Mesendoderm (in vitro differentiated cells): ENCODE measurements at places on chromosomes 2 and 18.

- no peak for DNase-seq
Observed at GRCh38 chr2:23549821-23550530, 165.0 kb downstream of the KLHL29 start.

- DNase-seq: peak; percentile 96
Observed at GRCh38 chr18:58848685-58849084, 16.0 kb upstream of the ZNF532 start.

DNA sequence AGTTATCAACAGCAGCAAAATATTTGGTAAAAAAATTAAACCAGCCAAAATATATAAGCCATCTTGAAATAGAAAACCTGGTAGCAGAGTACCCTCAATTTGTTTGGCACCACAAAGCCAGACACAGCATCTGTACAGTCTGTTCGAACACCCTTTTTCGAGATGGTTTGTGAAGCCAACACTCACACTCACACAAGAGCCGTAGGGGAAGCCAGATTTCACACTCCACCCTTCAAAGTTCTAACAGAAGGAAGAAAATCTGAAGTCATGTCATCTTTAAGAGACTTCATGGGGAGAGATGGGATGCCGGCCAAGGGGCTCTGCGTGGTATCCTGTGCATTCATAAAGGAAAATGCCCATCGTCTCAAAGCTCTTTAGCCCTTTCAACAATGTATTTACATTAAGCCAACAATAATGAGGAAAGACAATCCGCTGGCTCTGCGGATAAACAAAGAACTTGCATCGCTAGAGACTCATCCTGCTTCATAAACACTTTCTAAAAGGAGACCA is 451.5 kb upstream of the CHST9 start:
- no peak for DNase-seq

DNA sequence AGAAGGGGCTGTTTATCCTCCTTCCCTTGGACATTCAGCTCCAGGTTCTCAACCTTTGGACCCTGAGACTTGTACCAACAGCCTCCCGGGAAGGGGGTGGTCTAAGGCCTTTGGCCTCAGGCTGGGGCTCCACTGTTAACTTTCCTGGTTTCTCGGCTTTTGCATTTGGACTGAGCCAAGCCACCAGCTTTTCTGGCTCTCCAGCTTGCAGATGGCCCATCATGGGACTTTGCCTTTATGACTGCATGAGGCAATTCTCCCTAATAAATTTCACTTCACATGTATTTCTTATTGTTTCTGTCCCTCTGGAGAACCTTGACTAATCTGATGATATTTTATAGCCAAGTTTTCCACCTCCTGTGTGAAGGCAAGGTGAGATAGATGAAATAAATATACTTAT is 180.8 kb downstream of the PPP1R1C start:
- no peak for DNase-seq
